ENCODE measurements at places on chromosomes 3 and 15.
A peak's percentile ranks its signal among the peaks of the same experiment; 100 is the strongest.

- DNase-seq = no peak
Measured at GRCh38 chr3:44987332-44987731, 11.3 kb downstream of the EXOSC7 start.

DNA sequence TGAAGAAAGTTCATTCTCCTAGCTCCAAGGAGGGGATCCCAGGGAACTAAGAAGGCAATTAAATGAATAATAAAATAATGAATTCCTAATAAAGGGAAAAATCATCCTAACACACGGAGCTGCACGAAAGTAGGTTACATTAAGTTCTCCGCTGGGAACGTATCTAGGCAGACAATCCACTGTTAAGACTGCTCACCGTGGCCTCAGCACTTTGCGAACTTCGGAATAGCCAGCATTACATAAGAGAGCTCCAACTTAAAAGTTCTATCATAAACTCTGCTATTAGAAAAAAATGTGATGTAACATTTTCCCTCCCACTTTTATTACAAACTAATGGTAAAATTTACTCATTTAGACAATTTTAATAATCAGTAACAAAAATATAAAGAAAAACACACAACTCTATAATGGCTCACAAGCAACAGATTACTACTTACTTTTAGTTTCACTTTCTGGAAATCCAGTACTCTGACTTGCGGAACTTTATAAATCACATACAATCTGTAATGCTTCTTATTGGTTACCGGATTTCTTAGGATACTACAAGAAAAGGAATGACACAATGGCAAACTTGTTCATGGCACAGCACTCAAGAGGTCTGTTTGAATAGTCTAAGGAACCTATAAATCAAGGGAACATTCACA, 8.5 kb downstream of the SNRPA1 start:
- DNase-seq = no peak

DNA sequence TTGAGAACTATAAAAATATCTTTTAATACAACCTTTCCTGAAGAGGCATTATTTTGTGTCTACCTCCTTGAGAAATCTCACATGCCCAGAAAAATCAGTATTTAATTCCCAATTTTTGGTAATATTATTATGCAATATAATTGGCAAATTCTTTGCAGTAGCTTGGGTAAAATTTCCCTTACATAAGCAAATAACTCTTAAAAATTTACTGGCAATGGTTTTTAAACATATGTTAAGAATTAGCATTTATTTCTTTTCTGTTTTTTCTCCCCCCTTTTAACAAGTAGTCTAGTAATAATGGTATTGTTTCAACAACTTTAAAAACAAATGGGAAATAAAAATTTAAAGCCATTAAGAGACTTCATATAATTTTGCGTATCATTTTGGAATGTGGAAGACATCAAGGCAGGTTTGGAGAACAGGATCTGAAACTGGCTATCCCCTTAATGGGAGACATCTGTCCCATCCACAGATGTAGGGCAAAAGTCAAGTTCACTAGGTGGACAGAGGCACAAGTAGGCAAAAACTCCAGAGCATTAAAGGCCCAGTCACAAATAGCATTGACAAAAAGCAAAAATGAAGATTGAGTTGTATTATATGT, 89.6 kb upstream of the AADACL2 start:
- no peak for DNase-seq

GRCh38 chr3:185439745-185440466, 58.9 kb downstream of the TMEM41A start:
- DNase-seq = no peak

- no peak for DNase-seq
Measured at GRCh38 chr15:55774113-55774970, 31.4 kb upstream of the PRTG start.

- no peak for DNase-seq
Measured at GRCh38 chr15:30885814-30886213, 17.9 kb upstream of the FAN1 start.

DNA sequence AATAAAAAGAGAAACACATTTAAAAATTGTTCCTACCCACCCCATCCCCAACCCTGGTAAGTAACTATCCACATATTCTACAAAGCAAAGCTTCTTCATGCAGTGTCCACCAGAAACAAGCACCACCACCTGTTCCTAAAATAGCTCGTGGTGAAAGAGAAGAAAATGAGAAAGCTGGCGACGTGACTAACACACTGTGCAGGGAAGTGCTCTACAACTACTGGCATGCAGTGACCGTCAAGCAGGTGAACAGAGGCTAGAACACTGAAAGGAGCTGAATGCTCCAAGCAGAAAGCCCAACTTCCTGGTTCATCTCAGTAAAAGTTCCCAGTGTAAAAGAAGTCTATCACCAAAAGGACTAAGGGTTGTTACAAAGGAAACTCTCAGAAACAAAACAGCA, 80.7 kb downstream of the NR2E3 start:
- DNase-seq = no peak

- DNase-seq = no peak
Measured at GRCh38 chr3:134857776-134858362, 62.8 kb downstream of the EPHB1 start.

- DNase-seq = no peak
Measured at GRCh38 chr3:120113128-120114116, 19.2 kb upstream of the GSK3B start.

DNA sequence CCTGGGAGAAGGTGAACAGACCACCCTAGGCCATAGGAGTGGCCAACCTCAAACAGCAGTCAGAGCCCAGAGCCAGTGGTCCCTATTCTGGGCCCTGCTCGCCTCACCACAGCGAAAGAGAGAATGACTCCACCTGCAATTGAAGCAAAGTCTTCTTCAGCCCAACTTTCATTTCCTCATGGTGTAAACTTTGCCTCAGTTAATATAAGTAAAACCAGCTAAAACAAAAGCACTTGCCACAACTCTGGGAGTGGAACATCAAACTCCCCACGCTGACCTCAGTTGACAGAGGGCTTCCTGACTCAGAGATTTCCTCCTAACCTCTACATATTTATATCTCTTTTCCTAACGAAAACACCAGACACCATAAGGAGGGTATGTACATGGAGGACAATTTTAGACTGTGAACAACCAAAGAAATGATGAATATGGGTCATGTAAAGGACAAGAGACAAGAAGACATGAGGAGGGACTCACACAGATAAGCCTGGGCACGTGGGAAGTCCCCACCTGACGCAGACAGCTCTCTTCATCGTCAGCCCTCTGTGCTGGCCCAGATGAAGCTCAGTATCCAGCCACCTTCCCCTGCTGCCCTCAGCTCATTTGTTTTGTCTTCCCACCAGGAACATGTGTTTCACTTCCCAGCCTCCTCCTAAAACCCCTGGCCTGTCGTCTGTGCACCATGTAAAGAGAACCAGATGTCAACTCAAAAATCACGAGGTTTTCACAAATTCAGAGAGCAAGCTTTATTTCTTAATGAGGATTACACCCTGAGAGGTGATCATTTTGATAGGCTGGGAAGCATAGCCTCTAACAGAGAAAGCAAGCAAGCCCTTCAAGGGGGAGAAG, 140.9 kb downstream of the KCNMB2 start:
- no peak for DNase-seq

DNA sequence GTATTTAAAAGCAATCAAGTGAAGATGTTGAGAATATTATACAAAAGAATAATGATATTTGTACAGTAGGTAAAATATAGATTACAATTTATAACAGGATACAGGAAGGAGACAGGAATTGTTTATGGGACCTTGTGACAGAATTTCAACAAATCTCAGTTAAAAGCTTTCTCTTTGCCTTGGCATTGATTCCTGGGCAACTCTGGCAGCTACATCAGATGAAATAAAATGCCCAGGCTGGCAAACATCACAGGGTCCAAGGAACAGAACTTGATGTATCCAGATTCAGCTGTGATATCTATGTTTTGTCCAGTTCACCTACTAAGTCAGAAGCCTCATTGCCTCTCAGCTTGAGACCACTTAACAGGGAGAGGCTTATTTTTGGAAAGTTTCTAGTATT, 473.1 kb downstream of the MCTP2 start:
- DNase-seq = no peak

DNA sequence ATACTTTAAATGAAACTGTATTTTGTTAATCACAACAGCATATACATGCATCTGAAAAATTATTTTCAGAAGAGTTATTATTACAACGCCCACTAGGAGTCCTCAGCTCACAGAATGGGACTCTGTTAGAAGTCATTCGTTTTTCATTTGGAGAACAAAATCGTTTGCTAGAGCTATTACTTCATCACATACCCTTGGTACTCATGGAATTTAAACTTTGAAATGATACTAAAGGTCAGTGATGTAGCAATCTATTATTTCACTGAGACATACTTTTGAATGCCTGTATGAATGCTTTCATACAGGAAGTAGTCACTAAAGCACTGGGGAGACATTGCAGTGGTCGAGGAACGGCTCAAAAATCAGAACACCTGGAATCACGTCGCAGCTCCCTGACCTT, 198.1 kb downstream of the MBNL1 start:
- DNase-seq = no peak

GRCh38 chr15:49227602-49228001, 57.6 kb downstream of the GALK2 start:
- no peak for DNase-seq

DNA sequence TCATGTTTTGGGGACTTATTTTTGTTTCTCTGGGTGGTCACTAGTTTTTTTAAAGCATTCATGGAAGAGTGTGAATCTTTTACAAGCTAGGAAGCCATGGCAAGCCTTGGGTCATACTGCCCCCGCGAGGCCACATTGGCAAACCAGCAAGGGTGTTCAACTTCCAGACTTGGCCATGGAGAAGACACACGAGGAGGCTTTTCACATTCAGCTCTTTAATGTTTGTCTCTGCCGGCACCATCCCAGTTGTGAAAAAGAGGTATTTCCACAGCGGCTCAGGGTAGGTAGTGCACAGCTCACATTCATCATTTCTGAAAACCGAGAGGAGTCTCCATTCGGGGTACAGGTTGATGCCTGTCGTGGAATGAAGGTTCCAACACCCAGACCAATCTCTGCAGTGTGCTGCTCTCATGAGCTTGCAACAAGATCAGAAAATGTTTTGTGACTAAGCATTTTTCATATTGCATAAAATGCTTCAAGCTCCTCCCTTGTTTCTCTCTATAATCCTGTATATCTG, 7.7 kb downstream of the CCR5 start:
- DNase-seq = peak; percentile 19

DNA sequence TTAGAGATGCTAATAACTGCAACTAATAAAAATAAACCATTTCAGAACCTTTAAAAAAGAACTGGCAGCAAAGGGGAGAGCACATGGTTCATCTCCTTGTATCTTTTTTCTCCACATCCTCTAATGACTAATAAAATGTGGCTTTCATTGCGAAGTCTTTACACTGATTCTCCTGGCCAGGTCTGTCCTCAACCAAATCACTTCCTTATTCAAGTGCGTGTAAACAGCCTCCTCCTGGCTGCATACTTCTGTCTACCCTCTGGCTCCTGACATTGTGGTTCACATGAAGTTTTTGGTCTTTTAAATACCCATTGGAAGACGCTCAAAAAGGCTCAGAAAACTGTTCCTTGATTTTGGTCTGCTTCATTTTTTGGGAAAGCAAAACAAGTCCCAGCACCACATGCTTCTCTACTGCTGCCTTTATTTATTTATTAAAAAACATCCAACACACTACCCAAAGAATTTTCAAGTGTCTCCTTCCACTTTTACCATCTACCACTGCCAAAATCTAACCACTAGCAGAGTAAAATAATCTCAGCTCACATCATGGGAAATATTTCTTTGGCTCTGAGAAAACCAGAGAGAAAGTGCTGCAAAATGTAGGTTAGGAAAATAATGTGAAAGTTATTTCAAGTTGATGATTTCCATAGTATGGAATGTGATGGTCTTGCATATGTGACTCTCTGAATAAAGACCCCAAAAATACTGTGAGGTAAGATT, 85.1 kb downstream of the EFL1 start:
- DNase-seq = no peak

DNA sequence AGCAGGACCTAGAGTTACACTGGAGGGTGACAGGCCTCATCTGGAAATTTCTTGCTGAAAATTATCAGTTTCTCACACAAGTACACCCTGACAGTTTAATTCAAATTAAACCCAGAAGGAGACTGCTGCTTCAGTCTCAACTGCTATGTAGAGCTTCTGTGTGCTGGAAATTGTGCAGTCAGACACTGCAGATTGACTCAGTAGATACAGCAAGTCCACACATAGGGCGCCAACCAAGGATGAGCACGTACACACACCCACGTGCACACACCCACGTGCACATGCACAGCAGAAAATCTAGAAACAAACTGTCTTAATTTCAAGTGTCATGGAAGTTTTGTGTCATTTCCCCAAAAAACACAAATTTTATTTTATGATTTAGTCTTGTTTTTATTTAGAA, 192.9 kb downstream of the PDE8A start:
- no peak for DNase-seq

- DNase-seq = no peak
Measured at GRCh38 chr3:4821975-4822374, 157.3 kb upstream of the BHLHE40 start.

GRCh38 chr15:89917442-89918101, 4.8 kb upstream of the ARPIN start:
- no peak for DNase-seq

DNA sequence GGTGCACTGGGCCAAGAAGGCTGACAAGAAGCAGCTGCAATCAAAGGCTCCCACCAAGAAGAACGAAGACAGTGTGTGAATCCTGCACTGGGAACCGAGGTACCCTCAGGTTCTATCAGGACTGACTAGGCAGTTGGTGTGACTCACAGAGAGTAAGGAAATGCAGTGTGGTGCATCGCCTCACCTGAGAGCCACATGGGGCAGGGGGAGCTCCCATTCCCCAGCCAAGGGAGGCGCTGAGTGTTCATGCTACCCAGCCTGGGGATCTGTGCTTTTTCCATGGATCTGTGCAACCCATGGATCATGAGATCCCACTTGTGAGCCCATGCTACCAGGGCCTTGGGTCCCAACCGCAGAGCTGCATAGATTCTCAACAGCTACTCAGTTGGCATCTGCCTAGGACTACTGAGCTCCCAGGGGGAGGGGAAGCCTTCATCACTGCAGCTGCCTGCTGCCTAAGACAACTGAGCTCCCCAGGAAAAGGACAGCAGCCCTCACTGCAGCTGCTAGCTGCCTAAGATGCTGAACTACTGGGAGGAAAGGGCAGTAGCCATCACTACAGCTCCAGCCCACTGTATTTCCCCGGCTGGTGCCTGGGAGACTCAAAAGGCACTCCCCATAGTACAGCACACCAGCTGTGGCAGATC, 6.9 kb upstream of the PLSCR2 start:
- no peak for DNase-seq

DNA sequence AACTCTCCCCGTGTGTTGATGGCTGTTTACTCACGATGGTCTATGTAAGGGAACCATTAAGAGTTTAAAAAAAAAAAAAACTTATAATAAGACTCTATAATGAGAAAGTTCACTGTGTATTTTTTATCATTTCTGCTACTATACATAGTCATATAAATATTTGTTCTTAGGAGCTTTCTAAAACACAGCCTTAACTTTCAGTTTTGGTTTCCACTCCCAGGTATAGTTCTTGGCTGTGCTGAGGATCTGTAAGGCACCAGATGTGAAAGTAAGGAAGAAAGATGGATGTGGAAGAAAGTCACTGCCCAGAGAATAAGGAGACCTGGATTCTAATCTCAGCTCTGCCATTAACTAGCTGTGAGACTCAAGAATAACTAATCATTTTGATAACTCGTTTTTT, 101.9 kb upstream of the THBS1 start:
- DNase-seq = no peak

Data from right renal cortex interstitium (tissue), 3 donors.